ENCODE measurements at places on chromosomes 6 and 20.

- no peak for DNase-seq
These were observed 271.3 kb downstream of the KHDC1L start for GRCh38 chr6:72953971-72954381.

GRCh38 chr6:165404697-165405096 lies 95.3 kb upstream of the C6orf118 start:
- DNase-seq: no peak

DNA sequence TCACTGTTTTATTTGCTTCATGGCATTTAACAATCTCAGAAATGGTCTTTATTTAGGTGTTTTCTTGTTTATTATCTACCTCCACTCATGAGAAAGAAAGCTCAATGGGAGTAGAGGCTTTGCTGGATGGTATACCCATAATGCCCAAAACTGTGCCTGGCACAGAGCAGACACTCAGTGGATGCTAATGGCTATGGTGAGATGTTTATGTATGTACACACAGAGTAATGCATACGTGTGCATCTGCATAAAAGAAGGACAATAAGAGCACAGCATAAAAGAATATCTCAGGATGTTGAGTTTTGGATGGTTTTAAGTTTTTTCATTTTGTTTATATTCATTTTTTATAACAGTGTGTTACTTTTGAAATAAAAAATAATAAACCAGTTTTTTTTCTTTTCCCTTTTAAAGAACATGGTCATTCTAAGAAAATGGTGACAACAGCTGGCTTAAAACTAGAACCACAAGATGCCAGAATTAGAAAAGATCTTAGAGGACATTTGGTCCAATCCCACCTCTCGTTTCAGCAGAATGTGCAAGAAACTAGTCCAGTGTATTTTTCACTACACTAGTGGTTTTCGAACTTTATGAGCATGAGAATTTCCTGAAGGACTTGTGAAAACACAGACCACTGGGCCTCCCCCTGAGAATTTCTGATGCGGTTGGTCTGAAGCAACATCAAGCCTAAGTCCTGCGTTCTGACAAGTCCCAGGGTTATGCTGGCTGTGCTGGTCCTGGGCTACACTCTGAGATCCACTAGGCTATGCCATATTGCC lies 131.9 kb downstream of the FYN start:
- no peak for DNase-seq

DNA sequence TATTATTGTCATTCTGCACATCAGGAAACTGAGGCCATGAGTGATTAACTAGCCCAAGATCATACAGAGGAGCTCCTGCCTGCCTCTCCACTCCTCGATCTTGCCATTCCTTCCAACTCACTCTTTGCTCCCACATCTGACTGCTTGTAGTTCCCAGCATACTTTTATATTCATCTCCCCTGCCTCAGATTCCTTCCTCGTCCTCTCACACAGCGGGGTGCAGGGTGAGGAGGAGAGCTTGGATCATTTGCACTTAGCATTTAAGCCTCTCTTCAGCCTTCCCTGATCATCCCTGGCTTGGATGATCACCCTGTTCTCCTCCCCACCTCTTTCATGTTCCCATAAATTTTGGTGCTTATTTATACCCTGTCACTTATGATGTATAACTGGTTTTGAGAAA lies 515.1 kb upstream of the SOX4 start:
- no peak for DNase-seq

- no peak for DNase-seq
These were observed 341.6 kb downstream of the NRN1 start for GRCh38 chr6:5665173-5665572.

GRCh38 chr6:50842861-50843384 lies 24.3 kb downstream of the TFAP2B start:
- no peak for DNase-seq

GRCh38 chr6:105181981-105182515 lies 2.2 kb upstream of the POPDC3 start:
- DNase-seq: no peak

GRCh38 chr6:27321901-27322300 lies 9.8 kb upstream of the POM121L2 start:
- DNase-seq: no peak

DNA sequence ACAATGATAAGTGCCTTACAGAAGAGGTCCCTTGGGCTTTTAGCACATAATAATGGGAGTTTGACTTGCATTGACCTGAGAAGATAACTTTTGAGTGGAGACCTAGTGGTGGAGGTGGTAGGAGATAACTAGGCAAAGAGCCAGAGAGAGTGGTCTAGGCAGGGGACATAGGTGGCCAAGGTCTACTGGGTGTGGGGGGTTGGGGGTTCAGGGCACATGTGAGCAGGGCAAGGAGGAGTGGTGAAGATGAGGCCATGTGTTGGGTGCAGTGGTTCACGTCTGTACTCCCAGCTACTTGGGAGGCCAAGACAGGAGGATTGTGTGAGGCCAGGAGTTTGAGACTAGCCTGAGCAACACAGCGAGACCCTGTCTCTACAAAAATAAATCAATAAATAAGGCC lies 74.3 kb upstream of the CTNNBL1 start:
- DNase-seq: no peak

GRCh38 chr6:89542081-89542857 lies 96.3 kb downstream of the LYRM2 start:
- no peak for DNase-seq

DNA sequence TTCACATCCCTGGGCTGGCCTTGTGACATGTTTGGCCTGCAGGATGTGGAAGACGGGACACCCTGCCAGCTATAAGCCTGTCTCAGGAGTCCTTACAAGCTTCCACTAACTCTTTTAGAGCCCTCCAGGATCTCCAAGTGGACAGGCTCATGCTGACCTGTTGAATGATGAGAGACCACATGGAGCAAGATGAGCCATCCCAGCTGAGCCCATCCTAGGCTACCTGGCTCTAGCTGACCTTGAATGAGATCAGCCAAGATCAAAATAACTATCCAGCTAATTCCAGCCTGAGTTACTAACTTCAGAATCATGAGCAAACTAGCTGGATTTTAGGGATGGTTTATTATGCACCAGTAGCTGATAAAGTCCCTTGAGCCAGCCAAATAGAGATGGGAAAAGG lies 169.5 kb downstream of the TFAP2C start:
- no peak for DNase-seq

DNA sequence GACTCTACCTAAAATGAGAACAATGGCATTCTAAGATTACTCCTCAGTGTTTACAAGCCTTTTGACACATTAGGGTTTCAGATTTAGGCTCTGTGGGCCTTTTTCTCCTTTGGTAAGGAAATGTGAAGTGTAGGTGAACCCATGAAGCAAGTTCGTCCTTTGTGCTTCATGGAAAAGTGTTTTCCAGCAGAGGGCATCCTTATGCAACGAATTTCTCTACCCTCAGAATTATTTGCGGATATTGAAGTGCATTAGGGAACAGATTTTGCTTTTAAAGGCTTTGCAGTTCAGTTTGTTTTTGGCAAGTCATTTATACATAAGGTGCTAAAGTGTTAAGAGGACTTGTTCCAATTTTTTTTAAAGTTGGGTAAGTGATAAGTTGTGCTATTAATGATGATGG lies 55.7 kb upstream of the FERMT1 start:
- no peak for DNase-seq

- no peak for DNase-seq
These were observed 89.4 kb downstream of the C6orf118 start for GRCh38 chr6:165220045-165220444.

- DNase-seq: peak; percentile 8
These were observed 80.3 kb downstream of the ZDHHC14 start for GRCh38 chr6:157461000-157461915.

DNA sequence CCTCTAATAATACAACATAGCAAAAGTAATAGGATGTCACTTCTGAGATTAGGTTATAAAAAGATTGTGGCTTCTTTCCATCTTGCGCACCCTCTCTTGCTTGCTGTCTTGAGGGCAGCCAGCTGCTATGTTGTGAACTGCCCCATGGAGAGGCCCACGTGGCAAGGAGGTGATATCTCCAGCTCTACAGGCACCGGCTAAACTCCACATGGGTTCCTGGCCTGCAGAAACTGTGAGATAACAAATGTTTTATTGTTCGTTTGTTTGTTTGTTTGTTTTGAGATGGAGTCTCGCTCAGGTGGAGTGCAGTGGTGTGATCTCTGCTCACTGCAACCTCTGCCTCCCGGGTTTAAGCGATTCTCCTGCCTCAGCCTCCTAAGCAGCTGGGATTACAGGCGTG lies 38.0 kb downstream of the CD40 start:
- DNase-seq: no peak

GRCh38 chr6:21679761-21680265 lies 86.3 kb downstream of the SOX4 start:
- DNase-seq: no peak

- no peak for DNase-seq
These were observed 91.7 kb downstream of the CLIC5 start for GRCh38 chr6:45923831-45924391.

- DNase-seq: no peak
These were observed 9.9 kb downstream of the LPIN3 start for GRCh38 chr20:41350408-41350962.

DNA sequence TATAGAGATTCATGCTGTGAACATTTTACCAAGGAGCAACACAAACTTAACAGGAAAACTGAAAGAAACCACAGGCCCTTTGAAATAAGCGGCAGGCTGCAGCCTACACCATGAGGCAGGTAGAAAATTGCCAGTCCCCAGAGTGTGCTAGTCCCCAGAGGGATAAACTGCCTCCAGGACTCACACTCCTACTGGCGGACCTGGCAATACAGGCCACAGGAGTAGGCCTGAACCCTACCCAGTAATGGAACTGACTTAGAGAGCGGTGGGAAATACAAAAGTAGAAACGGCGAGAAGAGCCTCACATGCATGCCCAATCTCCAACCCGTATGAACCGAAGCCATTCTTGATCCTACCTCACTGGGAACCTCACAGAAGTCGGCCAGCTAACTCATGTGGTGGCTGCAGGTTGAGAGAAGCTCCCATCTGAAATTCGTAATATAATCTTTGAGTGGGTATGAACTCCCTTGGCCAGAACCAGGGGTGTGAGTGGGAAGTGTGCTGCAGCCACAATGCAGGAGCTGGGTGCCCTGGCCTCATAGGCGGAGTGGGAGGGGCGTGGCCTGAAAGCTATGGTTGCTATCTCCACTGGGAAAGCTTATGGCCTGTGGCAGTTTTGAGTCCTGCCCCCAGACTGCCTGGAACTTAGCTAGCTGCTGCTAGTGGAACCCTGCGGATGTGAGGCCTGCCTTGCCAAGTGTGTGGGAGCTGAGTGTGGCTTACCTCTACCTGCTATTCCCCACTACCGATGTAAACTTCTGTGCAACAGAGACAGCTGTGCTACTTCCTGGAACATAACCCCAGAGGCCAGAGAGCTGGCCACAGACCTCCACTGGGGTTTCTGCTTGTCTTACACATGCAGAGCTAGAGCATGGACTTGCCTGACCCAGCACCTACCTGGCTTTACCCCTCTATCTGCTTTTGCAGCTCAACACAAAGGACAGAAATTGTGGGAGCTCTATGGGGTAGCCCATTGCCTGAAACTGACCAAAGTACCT lies 146.5 kb upstream of the COL21A1 start:
- DNase-seq: no peak

DNA sequence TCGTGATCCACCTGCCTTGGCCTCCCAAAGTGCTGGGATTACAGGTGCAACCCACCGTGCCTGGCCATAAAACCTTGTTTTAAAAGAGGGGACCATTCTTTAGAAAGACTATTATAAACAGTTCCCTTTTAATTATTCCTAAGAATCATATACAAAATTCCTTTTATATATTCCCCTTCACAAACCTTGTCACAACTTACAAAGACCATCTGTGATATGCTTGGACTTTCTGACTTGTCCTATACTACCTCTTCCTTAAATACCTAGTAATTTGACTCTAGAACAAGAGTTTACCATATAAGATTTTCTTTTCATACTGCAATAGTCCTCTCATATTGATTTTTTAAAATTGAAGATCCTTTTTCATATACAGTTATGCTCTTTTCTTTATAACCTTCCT lies 135.8 kb upstream of the PRSS16 start:
- no peak for DNase-seq

- DNase-seq: no peak
These were observed 390.6 kb upstream of the ID4 start for GRCh38 chr6:19446570-19446969.

- no peak for DNase-seq
These were observed 35.6 kb downstream of the RIOK1 start for GRCh38 chr6:7424967-7425807.

GRCh38 chr6:43193929-43194328 lies 11.9 kb downstream of the CUL9 start:
- DNase-seq: no peak

- DNase-seq: no peak
These were observed 84.9 kb upstream of the TGM3 start for GRCh38 chr20:2210646-2211552.

- DNase-seq: no peak
These were observed 286.2 kb downstream of the PREX1 start for GRCh38 chr20:48541581-48542071.

GRCh38 chr6:22598339-22598738 lies 29.0 kb downstream of the HDGFL1 start:
- DNase-seq: no peak

DNA sequence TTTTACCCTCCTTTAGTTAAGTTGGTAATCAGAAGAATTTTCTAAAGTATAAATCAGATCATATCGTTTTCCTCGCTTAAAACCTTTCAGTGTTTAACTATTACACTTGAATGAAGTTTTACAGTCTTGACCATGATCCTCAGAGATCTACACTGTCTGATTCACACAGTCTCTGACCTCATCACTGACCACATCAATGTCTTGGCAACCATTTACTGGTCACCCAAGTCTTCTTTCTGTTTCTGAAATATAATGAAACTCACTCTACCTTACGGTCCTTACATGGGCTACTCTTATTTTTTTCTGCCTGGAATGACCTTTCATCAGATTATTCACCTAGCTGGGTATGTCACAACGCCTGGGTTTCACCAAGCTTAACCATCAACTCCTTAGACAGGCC lies 71.4 kb downstream of the ADGB start:
- no peak for DNase-seq

GRCh38 chr6:95216555-95216954 lies 360.8 kb upstream of the MANEA start:
- DNase-seq: no peak

DNA sequence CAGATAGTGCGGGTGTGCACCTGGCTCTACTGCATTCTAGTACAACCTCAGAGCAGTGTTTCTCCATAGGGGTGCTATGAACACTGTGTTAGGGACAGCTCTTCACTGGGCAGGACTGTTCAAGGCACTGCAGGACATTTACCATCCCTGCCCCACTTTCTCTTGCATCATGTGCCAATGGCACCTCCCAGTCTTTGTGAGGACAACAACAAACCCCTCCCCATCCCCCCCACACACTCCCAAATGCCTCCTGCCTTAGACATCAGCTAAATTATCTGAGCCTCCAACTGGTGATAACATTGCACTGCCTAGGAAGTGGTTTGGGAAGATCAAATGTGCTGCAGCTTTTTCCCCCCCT lies 98.9 kb downstream of the FYN start:
- DNase-seq: no peak

DNA sequence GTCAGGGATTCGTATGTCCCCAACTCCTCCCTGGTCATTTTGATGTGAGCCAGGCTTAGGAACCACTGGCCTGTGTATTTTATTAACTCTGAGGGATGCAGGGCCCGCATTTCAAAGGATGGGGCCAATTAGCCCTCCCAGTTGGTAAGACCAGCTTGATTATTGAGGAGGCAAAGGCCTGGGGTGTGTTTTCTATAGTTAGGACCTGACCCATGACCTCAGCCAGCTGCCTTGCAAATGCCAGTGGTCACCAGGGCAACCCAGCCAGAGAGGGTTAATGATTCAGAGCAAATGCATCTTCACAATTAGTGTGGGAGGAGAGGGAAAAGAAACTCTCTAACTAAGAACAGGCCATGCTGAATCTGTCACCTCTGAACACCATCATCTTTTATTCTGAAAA lies 835.4 kb downstream of the MAFB start:
- DNase-seq: no peak

GRCh38 chr20:50346374-50347283 lies 156.0 kb downstream of the CEBPB start:
- no peak for DNase-seq

Data from stimulated activated CD8-positive, alpha-beta memory T cell treated with anti-CD3 and anti-CD28 coated beads, Interleukin-15, amount 100 ng/mL, for 4 hours (primary cell).